Foreskin fibroblast (primary cell): ENCODE measurements at places on chromosomes 5 and 9.

- no peak for DNase-seq
Measured at GRCh38 chr5:59790776-59791475, 102.6 kb downstream of the PDE4D start.

- no peak for DNase-seq
Measured at GRCh38 chr5:152649609-152650008, 244.5 kb upstream of the NMUR2 start.

- DNase-seq = no peak
Measured at GRCh38 chr5:129977810-129978209, 73.5 kb downstream of the CHSY3 start.

GRCh38 chr5:61053937-61054336 is 108.3 kb downstream of the SMIM15 start:
- DNase-seq = peak; percentile 36

GRCh38 chr5:6450319-6450833 is 1.7 kb downstream of the UBE2QL1 start:
- no peak for DNase-seq

- DNase-seq = no peak
Measured at GRCh38 chr9:137694236-137694959, 75.6 kb downstream of the EHMT1 start.

DNA sequence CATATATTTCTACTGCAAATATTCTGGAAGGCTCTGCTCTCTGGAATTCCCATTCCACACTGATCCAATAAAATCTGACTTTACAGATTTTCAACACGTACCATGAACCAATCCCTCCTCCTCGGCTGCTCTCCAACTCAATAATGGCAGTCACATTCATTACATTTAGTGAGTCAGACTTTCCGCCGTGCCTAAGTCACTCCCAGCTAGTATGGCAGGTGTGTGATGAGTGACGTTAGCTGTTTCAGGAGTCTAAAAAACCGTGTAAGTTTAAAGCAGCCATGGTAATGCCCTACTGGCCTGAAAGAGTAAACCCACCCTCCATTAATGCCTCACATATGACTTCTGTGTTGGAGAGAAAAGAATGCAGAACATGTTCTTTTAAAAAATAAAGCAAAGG is 3.3 kb downstream of the FBN2 start:
- DNase-seq = peak; percentile 24

- DNase-seq = peak; percentile 50
Measured at GRCh38 chr5:141664733-141665461, 13.7 kb upstream of the FCHSD1 start.

DNA sequence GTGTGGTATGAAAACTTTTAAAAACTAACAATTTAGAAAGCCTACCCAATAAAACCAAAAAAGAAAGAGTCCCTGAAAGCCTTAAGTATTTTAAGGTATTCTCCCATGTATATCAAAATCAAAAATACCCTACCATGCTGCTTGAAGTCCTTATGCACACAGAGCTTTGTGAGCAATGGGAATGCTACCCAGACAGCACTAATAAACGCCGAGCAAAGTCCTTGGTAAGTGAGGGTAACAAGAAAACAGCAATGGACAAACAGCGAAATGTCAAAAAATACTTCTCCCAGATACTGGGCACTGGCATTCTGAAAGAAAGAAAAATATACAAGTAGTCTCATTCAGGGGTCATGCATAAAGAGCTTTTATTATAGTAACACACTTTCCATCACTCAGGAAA is 27.4 kb downstream of the ERMP1 start:
- no peak for DNase-seq
